Tibial nerve (tissue), 4 donors: ENCODE measurements at places on chromosomes 2 and 18. TPM values are rescaled to one million over a fixed set of nuclear protein-coding genes. Genes with fewer than 3 reads are reported as not detected.

DNA sequence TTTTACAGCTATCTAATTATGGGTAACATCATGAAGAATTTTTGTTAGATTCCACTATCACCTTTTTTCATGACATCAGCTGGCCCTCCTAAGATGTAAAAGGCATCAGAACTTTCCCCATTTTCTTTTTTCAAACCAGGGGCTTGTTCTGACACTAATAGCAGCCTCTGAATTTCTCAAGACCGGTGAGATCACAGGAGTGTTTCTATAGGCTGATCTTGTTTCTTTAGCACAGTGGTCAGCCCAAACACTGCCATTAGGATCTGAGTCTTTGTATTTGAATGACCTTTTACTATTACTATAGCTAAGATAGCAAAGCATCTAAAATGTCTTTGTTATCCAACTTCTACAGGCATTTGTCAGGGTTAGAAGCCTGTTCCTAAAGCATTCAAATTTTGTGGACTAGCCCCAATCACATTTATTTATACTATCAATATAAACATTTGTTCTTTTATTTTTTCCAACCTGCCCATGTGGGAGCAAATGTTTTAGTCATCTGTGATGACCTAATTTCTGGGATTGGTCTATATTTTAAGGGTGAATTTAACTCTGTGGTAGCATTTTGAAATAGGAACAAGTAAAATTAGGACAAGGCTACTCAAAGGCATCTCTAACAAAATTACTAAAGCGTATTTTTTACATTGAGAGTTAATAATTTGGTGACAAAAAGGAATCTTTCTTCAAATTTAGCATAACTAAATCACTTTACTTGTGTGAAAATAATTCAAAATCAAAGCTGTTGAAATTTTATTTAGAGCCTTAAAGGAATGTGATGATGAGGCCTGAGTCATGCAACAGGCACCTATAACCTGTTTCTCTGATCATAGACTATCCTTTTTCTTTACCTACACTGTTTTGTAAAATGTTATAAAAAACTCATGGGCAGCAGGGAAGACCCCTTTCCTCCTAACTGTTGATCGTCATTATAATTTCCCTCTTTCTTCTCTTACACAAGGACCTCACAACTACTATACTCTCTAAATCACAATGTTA is 39.3 kb downstream of the ZAP70 start:
- H3K36me3 ChIP-seq, result no peaks in the 10 kb centered on the region
- DNase-seq, result no peak
- no peak overlapping the region for H3K27ac ChIP-seq
- no peak overlapping the region for H3K4me3 ChIP-seq
- H3K4me1 ChIP-seq, result no peaks in the 10 kb centered on the region
- H3K27me3 ChIP-seq, result no peaks in the 10 kb centered on the region

Gene AGXT
- total RNA-seq, result 0.30 TPM

DNA sequence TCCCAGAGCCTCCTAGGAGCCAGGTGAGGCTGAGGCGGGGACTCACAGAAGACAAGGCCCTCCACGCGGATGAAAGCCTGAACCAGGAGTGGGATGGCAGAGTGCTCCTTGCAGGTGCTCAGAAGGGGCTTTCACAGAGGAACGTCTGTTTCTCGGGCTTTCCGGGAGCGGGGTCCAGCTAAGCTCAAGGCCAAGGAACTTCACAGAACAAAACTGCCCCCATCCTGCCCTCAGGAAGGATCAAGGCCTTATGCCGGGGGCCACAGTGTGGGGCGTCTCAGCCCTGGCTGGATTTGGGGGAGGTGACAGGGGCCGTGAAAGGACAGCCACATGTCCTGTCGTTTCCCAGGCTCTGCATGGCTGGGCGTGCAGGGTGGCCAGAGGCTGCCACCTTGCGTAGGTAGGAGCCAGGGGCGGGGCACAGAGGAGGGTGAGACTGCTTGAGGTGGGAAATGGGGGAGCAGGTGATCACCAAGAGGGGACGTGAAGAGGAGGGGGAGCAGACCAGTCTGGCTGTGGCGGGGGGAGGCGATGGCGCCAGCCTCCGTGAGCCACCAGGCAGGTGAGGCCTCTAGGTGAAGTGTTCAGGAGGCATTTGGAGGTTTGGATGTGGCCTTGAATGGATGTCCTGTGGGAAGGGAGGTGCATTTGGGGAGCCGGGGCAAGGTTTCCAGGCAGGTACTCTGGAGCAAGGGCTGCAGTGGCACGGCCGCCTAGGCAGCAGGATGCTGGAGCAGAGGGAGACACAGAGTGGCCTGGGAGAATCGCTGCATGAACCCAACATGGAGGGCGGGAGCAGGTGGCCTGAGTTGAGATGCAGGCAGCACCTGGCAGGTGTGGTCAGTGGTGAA is 79.1 kb downstream of the TWIST2 start:
- no peaks in the 10 kb centered on the region for H3K36me3 ChIP-seq
- no peak for DNase-seq
- H3K27me3 ChIP-seq, result no peaks in the 10 kb centered on the region
- no peaks in the 10 kb centered on the region for H3K4me1 ChIP-seq
- H3K4me3 ChIP-seq, result no peak overlapping the region
- no peak overlapping the region for H3K27ac ChIP-seq

DNA sequence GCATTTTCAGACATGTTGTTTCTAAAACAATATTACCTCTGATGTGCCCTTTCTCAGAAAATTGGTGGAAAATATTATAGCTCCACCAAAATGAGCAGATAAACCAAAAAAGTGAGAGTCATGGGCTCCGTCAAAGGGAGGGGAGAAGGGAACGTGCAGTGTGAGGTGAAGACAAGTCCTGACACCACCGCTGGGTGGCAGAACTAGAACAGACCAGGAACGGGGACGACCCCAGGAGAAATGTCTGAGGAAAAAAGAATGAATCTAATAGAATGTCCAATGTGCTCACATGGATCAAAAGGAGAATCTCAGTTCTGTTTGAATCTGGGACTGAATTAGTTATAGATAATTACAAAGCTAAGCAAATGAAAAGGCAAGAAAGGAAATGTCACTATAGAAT is 22.6 kb upstream of the BCL2 start:
- H3K27ac ChIP-seq, result no peak overlapping the region
- no peak for DNase-seq
- H3K4me1 ChIP-seq, result no peaks in the 10 kb centered on the region
- H3K27me3 ChIP-seq, result no peaks in the 10 kb centered on the region

- H3K36me3 ChIP-seq, result no peaks in the 10 kb centered on the region
- H3K4me3 ChIP-seq, result no peak overlapping the region
- no peak overlapping the region for H3K27ac ChIP-seq
- H3K4me1 ChIP-seq, result no peaks in the 10 kb centered on the region
- no peak for DNase-seq
- no peaks in the 10 kb centered on the region for H3K27me3 ChIP-seq
Observed at GRCh38 chr2:142435847-142436246, 305.0 kb upstream of the LRP1B start.

Gene UGT1A4
- total RNA-seq, result not detected

DNA sequence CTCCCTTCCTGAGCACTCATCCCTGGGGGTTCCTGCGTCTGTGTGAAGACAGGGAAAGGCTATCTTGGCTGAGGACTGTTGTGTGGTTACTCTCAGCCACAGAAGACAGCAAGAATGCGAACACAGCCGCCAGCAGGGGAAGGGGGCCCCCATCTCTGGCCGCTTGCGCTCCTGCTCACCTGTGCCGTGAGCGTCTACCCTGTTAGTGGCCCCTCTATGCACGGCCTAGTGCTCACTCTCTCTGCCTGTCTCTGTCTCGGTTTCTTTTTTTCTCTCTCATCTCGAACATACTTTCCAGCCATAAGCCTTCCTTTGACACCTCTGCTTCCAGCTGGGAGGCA is 206.7 kb upstream of the APCDD1 start:
- H3K36me3 ChIP-seq, result no peaks in the 10 kb centered on the region
- H3K27ac ChIP-seq, result no peak overlapping the region
- no peak for DNase-seq
- peaks cover 5% of the 10 kb centered on the region for H3K4me1 ChIP-seq
- H3K4me3 ChIP-seq, result no peak overlapping the region

Gene ASPRV1
- 2.5 TPM for total RNA-seq

- no peaks in the 10 kb centered on the region for H3K27me3 ChIP-seq
- DNase-seq, result peak; percentile 83
- no peaks in the 10 kb centered on the region for H3K4me1 ChIP-seq
- peak overlapping the region; percentile 83 for H3K27ac ChIP-seq
- H3K36me3 ChIP-seq, result no peaks in the 10 kb centered on the region
- peak overlapping the region; percentile 84 for H3K4me3 ChIP-seq
Observed at GRCh38 chr2:177552422-177553175, 160.0 kb downstream of the AGPS start.

DNA sequence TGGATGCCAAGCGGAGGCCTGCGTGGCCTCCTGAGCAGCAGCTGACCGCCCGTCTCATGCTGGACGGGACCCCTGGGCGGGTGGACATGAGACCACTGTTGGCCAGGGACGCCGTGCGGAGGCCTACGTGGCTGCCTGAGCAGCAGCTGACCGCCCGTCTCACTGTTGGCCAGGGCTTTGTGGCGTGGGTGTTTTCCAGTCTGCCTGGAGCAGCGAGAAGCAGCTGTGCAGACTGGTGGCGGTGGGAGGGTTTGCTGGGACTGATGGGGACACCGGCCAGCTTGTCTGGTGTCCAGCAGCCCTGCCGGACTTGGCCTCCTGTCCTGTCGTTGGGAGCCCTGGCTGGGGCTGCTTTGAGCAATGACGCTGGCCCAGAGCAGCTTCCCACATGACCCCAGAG is 5.8 kb upstream of the D2HGDH start:
- H3K36me3 ChIP-seq, result peaks cover 40% of the 10 kb centered on the region
- no peak for DNase-seq
- peak overlapping the region; percentile 56 for H3K27ac ChIP-seq
- H3K4me1 ChIP-seq, result peaks cover 6% of the 10 kb centered on the region
- H3K4me3 ChIP-seq, result no peak overlapping the region

DNA sequence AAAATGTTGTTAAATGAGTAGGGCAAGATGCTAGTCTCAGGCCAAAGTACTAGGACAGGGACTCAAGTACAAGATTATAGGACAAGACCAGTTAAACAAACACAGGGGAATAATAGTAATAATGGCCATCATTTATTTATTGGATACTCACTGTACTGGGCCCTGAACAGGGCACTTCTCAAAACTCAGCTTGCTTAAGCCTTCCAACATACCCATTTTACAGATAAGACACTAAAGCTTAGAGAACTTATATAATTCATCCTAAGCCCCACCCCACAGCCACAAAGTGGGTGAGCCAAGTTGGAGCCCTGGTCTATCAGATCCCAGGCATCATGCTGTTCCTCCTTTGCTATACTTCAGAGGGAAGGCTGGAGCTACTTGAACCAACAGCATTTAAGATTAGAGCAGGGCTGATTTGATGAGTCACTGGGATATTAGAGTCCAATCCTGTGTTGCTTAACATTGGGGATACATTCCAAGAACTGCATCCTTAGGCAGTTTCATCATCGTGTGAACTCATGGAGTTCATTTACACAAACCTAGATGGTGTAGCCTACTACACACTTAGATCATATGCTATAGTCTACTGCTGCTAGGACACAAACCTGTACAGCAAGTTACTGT is 153.6 kb downstream of the MTCL1 start:
- H3K27ac ChIP-seq, result no peak overlapping the region
- no peaks in the 10 kb centered on the region for H3K4me1 ChIP-seq
- H3K4me3 ChIP-seq, result no peak overlapping the region
- no peaks in the 10 kb centered on the region for H3K36me3 ChIP-seq
- DNase-seq, result no peak

GRCh38 chr2:235055891-235056516 is 104.2 kb downstream of the SH3BP4 start:
- H3K4me3 ChIP-seq, result no peak overlapping the region
- H3K27me3 ChIP-seq, result no peaks in the 10 kb centered on the region
- no peaks in the 10 kb centered on the region for H3K36me3 ChIP-seq
- DNase-seq, result no peak
- no peak overlapping the region for H3K27ac ChIP-seq

- peak overlapping the region; percentile 40 for H3K27ac ChIP-seq
- H3K4me3 ChIP-seq, result no peak overlapping the region
- no peaks in the 10 kb centered on the region for H3K27me3 ChIP-seq
- H3K4me1 ChIP-seq, result peaks cover 47% of the 10 kb centered on the region
Observed at GRCh38 chr2:224570328-224570993, 14.7 kb downstream of the CUL3 start.

DNA sequence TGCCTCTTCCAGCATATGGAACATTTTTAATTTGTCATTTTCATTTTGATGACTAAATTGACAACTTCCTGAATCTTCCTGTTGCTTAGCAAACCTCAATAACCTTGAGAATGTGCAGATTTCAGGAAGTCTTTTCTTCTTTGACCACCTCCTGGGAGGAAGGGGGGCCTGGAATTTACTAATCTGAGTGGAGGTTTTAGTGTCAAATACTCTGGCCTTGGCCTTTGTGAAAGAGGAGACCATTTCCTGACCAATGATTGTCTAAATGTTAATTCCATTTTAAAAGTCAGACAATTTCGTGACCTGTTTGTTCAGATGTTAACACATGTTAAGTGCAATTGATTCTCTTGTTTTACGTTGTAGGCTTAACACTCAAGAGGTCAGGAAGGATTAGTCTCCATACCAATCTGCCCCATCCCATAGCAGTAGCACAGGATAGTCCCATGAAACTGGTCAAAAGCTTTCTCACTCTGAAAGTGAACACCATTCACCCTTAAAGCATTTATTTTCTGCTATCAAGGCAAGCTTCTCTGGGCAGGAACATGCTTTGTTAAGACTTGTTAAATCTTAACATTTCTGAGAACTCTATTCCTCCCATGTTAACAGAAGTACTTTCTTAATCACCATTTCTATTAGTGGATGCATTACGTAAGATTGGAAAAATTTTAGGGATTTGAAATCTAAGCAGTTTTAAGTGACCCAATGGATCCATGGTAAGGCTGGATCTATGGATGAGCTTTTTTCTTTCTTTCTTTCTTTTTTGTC is 219.6 kb downstream of the RND3 start:
- H3K4me3 ChIP-seq, result no peak overlapping the region
- no peaks in the 10 kb centered on the region for H3K27me3 ChIP-seq
- H3K27ac ChIP-seq, result no peak overlapping the region
- DNase-seq, result no peak
- H3K4me1 ChIP-seq, result no peaks in the 10 kb centered on the region

- H3K4me3 ChIP-seq, result no peak overlapping the region
- no peaks in the 10 kb centered on the region for H3K27me3 ChIP-seq
- H3K36me3 ChIP-seq, result no peaks in the 10 kb centered on the region
Observed at GRCh38 chr18:48992133-48992532, 41.4 kb upstream of the SMAD7 start.

Gene REG1A
- 7.0 TPM for total RNA-seq

DNA sequence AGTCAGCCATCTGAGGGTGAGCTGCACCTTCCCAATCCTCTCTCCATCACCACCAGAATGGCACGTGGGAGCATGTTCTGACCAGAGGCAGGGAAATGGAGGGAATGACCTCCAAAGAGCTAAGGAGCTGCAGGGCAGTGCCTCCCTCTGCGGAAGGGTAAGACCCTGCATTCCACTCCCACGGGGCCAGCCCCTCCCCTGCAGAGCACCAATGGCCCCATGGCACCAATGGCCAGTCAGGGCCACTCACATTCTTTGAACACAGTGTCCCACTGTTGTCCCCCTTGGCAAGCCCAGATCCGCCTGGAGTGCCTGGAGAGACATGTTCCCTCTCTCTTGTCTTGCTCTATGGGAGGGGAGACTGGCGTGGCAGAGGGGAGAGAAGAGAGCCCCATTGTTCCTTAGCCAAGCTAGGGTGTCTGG is 164.4 kb downstream of the TNS1 start:
- H3K27me3 ChIP-seq, result no peaks in the 10 kb centered on the region
- peaks cover 98% of the 10 kb centered on the region for H3K4me1 ChIP-seq
- peaks cover 9% of the 10 kb centered on the region for H3K36me3 ChIP-seq
- no peak for DNase-seq
- no peak overlapping the region for H3K4me3 ChIP-seq

- peaks cover 3% of the 10 kb centered on the region for H3K4me1 ChIP-seq
- H3K4me3 ChIP-seq, result no peak overlapping the region
- no peaks in the 10 kb centered on the region for H3K27me3 ChIP-seq
- no peak overlapping the region for H3K27ac ChIP-seq
- DNase-seq, result no peak
Observed at GRCh38 chr2:27940090-27940671, 49.7 kb downstream of the BABAM2 start.

Gene TAF4B
- total RNA-seq, result 15.0 TPM
